ENCODE measurements at places on chromosomes 5 and 9. TPM values are rescaled to one million over a fixed set of nuclear protein-coding genes. Genes with fewer than 3 reads are reported as not detected.

GRCh38 chr5:159337016-159337955, 7.0 kb upstream of the IL12B start:
- no peaks in the 10 kb centered on the region for H3K4me1 ChIP-seq
- no peak for DNase-seq
- no peak overlapping the region for H3K27ac ChIP-seq
- no peaks in the 10 kb centered on the region for H3K27me3 ChIP-seq

- H3K36me3 ChIP-seq, result no peaks in the 10 kb centered on the region
- H3K4me3 ChIP-seq, result no peak overlapping the region
- DNase-seq, result no peak
- H3K27ac ChIP-seq, result no peak overlapping the region
Observed at GRCh38 chr5:142007237-142007544, 5.6 kb downstream of the GNPDA1 start.

The PFN3 gene
- total RNA-seq, result not detected

The IL31RA gene
- total RNA-seq, result not detected

- no peaks in the 10 kb centered on the region for H3K36me3 ChIP-seq
- no peaks in the 10 kb centered on the region for H3K4me1 ChIP-seq
- DNase-seq, result no peak
Observed at GRCh38 chr5:11407556-11408145, 496.6 kb downstream of the CTNND2 start.

GRCh38 chr5:139190125-139190524, 8.0 kb downstream of the SIL1 start:
- no peak for DNase-seq
- no peak overlapping the region for H3K4me3 ChIP-seq
- no peaks in the 10 kb centered on the region for H3K27me3 ChIP-seq
- H3K4me1 ChIP-seq, result no peaks in the 10 kb centered on the region

GRCh38 chr9:25029743-25030142, 484.0 kb upstream of the IZUMO3 start:
- H3K36me3 ChIP-seq, result no peaks in the 10 kb centered on the region
- H3K4me3 ChIP-seq, result no peak overlapping the region
- H3K27ac ChIP-seq, result no peak overlapping the region
- H3K4me1 ChIP-seq, result no peaks in the 10 kb centered on the region

GRCh38 chr5:130652176-130652575, 512.9 kb downstream of the HINT1 start:
- H3K36me3 ChIP-seq, result no peaks in the 10 kb centered on the region
- H3K27ac ChIP-seq, result no peak overlapping the region
- DNase-seq, result no peak
- H3K4me3 ChIP-seq, result no peak overlapping the region
- H3K4me1 ChIP-seq, result no peaks in the 10 kb centered on the region

GRCh38 chr5:160356550-160357347, 13.7 kb downstream of the C1QTNF2 start:
- DNase-seq, result no peak
- H3K36me3 ChIP-seq, result no peaks in the 10 kb centered on the region
- no peaks in the 10 kb centered on the region for H3K4me1 ChIP-seq
- H3K27ac ChIP-seq, result no peak overlapping the region
- H3K27me3 ChIP-seq, result no peaks in the 10 kb centered on the region
- H3K4me3 ChIP-seq, result no peak overlapping the region
